AG09319 (cell line): ENCODE measurements at places on chromosomes 12 and 14.

- no peak for DNase-seq
Observed at GRCh38 chr12:163406-163986, 50.5 kb downstream of the SLC6A12 start.

DNA sequence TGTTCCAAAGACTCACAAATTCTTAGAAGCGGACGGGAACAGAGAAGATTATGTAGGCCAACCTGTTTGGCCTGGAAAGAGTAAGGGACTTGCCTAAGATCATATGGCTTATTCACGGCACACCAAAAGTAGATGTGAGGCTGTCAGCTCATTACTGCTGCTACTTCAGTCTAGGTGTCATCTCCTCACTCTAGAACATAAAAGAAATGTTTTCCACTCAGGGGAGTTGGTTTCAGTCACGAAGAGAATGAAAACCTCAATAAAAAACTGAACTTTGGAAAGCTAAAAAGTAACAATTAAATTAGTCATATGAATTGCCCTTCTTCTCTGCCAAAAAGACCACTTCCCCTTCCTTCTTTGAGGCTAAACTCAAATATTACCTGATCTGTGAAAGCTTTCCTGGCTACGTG is 658 bp upstream of the CEP128 start:
- DNase-seq, result no peak

- no peak for DNase-seq
Observed at GRCh38 chr12:96502477-96502876, 13.1 kb downstream of the CFAP54 start.

DNA sequence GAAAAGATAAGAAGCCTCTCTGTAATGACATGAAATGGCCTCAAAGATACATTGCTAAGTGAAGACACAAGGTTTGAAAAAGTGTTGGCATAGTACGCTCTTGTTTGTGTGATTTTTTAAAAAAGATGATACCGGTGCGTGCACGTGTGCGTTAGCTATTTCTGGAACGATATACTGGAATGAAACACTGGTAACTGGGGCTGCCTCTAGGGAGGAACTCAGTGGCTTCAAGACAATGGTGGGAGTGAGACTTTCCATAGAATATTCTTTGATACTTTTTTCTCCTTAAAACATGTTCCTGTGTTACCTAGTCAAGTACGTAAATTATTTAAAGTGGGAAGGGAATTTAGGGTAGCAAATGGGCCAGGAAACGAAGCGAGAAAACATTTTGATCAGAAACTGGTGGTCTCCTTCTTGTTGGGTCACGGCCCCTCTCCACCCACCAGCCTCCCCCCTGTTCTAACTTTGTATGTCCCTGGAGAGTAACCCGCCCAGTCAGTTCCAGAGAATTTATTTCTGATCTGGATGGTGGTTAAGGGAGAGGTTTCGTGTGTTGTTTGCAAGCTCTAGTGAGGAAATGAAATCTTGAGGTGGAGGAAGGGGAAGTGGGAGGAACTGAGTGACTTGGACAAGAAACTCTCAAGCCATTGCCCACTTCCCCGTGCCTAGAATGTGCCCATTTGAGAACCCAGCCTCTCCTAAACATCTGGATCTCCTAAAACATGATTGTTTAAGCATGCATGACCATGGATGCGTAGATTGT is 6.6 kb downstream of the FGF6 start:
- DNase-seq, result no peak

- DNase-seq, result no peak
Observed at GRCh38 chr14:89061696-89062095, 237.2 kb downstream of the TTC8 start.

DNA sequence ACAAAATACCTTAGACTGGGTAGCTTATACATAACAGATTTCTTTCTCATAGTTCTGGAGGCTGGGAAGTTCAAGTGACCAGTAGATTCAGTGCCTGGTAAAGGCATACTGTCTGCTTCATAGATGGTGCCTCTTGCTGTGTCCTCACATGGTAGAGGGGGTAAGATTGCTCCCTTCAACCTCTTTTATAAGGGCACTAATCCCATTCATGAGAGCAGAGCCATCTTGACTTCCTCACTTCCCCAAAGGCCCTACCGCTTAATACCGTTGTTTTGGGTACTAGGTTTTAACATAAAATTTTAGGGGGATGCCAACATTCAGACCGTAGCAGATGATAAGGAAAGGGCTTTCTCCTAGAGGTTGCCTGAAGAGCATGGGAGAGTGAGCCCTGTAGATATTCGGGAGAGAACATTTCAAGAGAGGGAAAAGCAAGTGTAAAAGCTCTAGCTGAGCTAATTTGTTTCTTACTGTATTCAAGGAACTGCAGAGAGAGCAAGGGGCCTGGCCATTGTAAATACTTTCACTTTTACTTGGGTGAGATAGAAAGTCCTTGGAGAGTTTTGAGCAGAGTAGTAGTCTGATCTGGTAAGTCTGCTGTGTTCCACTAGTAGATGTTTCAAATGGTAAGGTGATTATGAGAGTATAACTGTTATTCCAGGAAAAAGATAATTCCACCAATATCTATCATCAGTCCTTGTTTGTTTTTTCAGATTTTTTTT is 27.3 kb downstream of the FRS2 start:
- no peak for DNase-seq

DNA sequence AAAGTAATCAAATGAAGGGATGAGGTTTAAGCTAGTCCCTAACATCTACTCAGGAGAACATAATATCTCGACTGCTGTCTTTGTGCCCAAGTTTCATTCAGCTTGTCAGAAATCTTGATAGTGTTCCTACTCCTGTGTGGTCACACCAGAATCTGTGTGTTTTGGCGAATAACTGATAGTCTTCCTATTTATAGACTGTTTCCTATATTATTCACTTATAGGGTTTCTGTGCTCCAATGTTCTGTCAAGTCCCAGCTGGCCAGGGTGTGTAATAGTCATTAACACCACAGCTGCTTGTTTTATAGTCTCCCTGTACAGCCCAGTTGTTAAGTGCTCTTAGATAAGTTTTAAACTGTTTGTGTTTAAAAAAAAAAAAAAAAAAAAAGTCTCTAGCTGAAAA is 45.9 kb downstream of the GPR135 start:
- DNase-seq, result no peak

- DNase-seq, result no peak
Observed at GRCh38 chr14:55074662-55075061, 23.2 kb downstream of the MAPK1IP1L start.

DNA sequence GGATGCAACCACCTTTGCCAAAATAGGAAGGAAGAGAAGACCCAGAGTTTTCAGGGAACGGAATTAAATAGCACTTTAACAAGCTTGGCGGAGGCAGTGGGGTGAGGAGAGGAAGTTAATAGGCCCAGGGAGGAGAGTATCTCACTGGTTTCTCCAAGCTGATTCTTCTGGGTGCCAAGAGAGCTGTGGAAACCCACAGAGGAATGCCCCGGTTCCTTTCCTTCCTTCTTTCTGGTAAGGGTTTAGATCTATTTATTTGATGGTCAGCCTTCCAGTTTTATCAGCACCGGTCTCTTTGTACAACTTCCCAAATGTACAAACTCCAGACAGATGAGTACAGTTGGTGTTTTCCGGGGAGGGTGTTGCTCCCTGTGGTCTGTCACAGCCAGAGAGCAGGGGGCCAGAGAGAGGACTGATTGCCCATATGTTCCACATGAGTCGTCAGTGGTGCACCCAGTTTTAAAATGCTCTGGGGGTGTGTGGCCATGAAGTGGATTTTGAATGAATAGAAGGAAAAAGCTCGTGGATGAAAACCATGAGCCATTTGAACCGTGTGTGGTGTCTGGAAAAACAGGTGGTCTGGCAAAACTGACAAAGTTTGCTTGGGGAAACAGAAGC is 26.6 kb downstream of the PRKCH start:
- DNase-seq, result no peak

- DNase-seq, result no peak
Observed at GRCh38 chr12:103840462-103840875, 565 bp downstream of the NT5DC3 start.

DNA sequence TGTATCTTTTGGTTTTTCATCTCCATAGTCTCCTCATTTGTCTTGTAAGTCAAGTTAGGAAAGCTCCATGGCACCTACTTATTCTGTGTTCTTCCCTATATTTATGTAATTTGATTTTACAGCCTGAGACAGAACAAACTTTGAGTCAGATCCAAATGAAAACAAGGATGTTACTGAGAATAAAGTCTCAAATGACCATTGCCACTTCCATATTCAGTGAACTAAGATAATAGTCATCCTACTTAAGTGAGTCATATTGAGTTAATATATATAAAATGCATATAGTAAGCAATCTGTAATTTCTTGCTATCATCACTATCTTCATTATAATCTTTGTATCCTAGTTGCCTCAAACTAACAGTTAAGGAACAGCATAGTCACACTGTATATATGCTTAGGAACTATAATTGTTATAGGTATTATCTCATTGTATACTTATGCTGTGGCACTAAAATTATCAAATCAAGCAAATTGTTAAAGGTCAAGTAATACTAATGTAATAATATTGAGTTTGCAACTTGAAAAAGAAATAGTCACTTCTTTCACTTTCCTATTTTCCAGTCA is 30.8 kb downstream of the TMTC3 start:
- DNase-seq, result no peak

- DNase-seq, result no peak
Observed at GRCh38 chr12:76407710-76408109, 59.5 kb upstream of the BBS10 start.

- DNase-seq, result no peak
Observed at GRCh38 chr14:95040708-95041476, 116.4 kb downstream of the DICER1 start.

- no peak for DNase-seq
Observed at GRCh38 chr14:104403421-104404220, 175.9 kb upstream of the C14orf180 start.

- DNase-seq, result no peak
Observed at GRCh38 chr14:83798421-83798820, 1731.5 kb upstream of the FLRT2 start.

- no peak for DNase-seq
Observed at GRCh38 chr12:114371250-114371649, 34.7 kb downstream of the TBX5 start.

GRCh38 chr12:25789541-25789944 is 168.9 kb upstream of the RASSF8 start:
- no peak for DNase-seq

DNA sequence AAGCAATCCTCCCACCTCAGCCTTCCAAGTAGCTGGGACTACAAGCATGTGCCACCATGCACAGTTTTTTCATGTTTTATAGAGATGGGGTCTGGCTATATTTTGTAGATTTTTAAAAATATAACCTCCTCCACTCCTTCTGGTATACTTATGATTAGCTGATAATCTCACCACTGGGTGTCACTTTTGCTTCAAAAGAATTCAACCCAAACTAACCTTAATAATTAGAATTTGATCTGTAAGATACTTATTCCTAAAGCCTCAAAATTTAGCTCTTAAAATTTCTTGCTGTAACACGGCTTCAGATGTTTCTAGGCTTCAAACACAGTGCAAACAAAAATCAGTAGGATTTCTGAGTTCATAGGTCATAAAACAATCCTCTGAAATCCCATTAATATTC is 130.3 kb downstream of the CEP83 start:
- no peak for DNase-seq

DNA sequence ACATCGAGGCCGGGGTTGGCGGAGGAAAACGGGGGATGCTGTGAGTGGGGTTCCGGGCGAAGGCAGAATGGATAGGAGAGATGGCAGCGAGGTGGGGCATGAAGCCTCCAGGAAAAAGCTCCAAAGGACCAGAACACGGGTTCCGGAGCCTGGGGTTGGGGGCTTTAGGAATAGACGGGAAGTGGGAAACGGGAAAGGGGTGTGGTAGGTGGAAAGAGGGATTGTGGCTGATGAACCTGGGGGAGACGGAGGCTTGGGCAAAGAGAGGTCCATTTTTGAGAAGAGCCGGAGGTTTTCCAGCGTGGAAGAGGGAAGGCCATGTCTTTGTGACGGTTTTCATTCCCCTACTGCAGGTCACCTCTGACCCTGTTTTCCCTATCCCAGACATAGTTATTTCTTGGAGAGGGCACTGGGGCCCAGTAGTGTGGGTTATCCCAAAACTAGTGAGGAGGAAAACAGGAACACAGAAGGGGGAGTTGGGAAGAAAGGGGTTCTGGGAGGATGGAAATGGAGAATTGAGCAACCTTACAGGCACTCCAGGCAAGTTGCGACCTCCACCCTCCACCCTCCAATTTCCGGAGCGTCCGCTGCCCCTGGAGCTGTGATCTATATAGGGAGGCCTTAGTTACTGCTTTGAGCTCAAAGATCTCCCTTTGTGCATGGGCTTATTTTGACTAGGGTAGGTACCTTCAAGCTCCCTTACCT is 1.1 kb downstream of the ATN1 start:
- DNase-seq, result no peak
